NCI-H187 (cell line): ENCODE measurements at places on chromosomes 11 and 22.

GRCh38 chr11:125348674-125349309 lies 147.3 kb downstream of the FEZ1 start:
- DNase-seq, result no peak

DNA sequence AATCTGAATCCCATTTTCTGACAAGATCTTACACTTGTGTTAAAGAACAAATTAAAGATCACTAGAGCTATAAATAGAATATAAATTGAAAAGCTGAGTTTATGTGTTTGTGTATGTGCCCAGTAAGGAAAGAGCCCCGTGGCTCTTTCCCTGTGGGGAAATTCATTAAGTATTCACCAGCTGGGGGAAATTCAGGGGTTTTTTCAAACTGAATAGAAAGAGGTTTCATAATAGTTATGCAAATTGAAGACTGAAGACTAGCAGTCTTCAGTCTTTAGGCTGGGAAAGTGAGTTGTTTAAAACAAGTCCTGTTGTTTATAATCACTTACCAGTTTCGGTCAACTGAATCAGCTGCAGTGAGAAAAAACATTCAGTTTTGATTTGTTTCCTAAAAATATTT lies 11.3 kb upstream of the MS4A7 start:
- no peak for DNase-seq

- no peak for DNase-seq
Observed at GRCh38 chr11:70790671-70791300, 392.5 kb downstream of the CTTN start.

DNA sequence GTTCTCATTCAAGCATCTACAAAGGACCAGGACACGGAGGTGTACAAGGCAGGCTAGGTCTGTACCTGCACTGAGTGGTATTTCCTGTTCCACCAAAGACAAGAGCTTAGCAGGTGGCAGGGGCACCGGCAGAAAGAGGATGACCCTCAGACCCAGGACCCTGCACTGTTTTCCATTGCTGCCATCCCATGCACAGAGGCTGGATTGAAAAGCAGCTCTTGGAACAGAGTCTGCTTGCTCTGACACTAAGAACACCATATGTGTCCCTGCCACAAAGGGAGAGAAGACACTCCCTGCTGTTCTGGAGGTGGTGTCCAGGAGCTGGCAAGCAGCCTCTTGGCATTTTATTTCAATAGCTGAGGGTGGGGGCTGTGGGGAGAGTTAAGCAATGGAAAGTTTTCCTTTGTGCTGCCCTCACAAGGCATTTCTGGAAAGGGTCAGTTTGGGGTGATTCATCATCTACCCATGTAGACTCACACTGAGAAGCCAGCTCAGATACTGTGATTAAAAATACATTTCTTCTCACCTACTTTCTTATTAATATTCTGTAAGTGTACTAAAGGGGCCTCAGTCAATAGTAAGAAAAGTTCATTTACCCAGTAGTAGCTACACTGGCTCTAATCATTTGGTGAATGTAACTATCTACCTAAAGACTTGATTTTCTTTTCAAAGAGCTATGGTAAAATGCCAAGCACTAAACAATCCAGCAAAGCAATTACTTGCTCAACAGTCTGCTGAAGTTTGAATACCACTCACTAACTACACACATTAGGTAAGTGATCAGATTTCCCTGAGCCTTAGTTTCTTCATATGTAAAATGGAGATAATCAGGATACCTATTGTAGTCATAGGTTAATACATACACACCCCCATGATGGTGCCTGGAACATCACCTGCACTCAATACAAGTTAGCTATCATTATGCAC lies 55.2 kb downstream of the SLC1A2 start:
- no peak for DNase-seq

- no peak for DNase-seq
Observed at GRCh38 chr11:111937461-111937769, 272 bp downstream of the DIXDC1 start.

GRCh38 chr11:68038226-68038717 lies 553 bp upstream of the TCIRG1 start:
- DNase-seq, result no peak

DNA sequence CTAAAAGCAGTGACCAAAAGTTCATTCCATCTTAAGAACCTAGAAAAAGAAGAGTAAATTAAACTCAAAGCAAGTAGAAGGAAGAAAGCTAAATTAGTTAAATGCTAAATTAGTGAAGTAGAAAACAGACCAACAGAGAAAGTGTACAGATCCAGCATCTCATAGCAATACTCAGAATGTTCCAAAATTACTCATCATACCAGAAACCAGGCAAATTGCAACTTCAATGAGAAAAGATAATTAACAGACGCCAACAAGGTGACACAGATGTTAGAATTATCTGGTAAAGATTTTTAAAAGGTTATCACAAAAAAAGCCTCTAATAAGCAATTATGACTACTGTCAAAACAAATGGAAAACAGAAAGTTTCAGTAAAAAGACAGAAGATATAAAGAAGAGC lies 96.8 kb downstream of the ALX4 start:
- DNase-seq, result no peak

GRCh38 chr11:60984149-60984548 lies 12.7 kb downstream of the CD6 start:
- DNase-seq, result no peak

GRCh38 chr11:97428247-97428790 lies 1038.5 kb downstream of the JRKL start:
- DNase-seq, result no peak

DNA sequence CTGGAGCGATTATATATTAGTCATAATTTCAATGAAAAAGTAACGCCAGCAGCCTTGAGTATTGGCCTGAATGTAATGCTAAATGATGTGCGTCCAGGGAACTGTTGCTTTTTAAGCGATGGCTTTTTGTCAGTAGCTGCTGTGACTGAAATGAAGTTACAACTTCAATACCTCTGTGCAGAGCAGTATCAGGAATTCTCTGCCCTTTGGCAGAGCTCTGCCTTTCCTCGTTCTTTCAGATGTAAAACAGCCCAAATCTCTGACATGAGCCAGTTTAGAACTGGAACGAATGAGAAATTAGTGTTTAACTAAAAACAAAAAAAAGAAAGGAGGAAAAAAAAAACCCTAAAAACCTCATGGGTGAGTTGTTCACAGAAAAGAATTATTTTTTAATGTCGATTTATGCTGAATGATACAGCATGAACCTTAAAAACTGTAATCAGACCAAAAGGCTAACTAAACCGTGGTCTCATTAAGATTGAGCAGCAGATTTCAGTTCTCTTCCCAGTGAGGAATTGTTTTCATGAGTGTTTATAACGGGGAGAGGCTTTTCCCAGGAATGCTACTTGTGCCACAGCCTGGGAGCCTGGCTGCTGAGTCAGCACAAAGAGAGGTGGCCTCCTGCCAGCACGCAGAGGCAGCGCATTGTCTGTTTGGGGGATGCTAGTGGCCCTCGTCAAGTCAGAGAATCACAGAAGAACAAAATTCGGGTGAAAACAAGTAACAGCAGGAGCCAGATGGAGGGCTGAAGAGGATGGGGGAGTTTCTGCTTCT lies 146.2 kb upstream of the RASSF10 start:
- no peak for DNase-seq

DNA sequence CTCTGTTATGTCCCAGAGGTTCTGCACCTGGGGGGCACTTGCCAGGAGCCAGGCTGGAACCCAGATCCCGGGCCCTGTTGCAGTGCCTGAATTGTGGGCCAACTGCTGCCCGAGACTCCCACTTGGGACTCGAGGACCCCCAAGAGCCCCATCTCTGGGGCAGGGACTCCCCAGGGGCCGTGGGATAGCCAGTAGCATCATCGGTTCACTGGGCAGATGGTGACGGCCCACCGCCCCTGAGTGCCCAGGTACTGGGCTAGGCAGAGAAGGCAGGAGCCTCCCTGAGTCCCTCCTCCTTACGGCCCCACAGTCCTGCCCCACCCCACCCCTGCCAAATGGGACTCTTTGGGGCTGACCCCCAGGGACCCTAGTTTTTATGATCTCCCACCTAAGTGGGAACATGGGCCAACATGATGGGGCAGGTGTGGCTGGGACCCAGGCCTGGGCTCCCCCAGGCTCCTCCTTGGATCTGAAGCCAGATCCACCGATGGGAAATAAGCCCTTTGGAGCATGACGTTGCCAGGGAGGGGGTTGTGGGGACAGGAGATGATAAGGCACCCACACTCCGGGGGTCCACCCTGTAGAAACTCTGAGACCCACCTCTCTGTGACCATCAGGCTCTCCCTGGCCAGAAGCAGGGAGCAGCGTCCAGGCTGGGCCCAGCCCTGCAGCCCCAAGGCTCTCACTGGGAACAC lies 94.5 kb upstream of the FGF3 start:
- DNase-seq, result no peak

GRCh38 chr22:40951795-40952605 lies 822 bp downstream of the RBX1 start:
- no peak for DNase-seq

GRCh38 chr11:63007920-63008319 lies 7.7 kb downstream of the SLC22A8 start:
- DNase-seq, result no peak

DNA sequence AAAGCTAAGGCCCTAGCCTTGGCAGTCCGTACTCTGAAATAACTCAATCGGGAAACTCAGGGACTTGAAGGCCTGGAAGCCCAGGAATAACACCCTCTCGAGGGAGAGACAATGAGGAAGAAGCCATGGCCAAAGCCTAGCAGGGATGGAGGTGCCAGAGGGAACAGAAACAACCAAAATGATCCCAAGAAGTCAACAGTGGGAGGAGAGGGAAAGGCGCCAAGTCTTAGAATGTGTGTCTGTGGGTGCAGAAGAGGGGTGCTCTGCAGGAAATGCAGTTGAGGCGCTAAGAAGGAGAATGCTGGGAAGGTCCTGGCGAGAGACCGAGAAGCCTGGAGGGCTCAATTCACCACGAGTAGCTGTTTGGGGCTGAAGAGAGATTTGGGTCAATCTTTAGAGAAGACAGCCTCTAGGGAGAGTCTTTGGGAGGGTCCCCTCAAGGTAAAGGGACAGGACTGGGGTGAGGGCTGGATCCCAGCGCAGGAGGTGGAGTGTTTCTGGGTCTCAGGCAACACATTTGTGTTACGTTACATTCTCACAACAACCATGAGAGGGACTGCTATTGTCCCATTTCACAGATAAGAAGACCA lies 760 bp upstream of the MAPK8IP1 start:
- DNase-seq, result no peak

GRCh38 chr11:122796128-122796717 lies 42.1 kb upstream of the CRTAM start:
- DNase-seq, result no peak

GRCh38 chr22:22764085-22764484 lies 119.7 kb downstream of the GGTLC2 start:
- DNase-seq, result no peak

- no peak for DNase-seq
Observed at GRCh38 chr11:86234831-86235461, 9.6 kb upstream of the EED start.

GRCh38 chr11:101726988-101727387 lies 143.2 kb upstream of the TRPC6 start:
- no peak for DNase-seq

DNA sequence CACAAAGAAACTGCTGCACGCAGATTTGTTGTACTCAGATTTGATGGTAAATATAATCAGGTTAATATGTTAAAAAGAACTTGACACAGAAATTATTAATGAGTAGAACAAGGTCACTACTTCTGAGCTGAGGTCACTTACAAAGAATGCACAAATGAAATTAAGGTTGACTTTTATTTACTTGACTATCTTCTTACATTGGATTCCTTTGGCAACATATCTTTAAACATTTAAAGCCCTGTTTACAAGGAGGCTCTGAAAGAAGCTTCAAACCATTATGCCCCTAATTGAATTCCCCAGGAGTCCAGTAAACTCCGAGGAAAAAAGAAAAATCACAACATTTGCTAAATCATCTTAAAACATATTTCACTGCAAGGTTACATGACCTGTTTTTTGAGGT lies 245.5 kb downstream of the SOX6 start:
- no peak for DNase-seq

GRCh38 chr11:9169595-9170295 lies 78.3 kb upstream of the SCUBE2 start:
- no peak for DNase-seq

DNA sequence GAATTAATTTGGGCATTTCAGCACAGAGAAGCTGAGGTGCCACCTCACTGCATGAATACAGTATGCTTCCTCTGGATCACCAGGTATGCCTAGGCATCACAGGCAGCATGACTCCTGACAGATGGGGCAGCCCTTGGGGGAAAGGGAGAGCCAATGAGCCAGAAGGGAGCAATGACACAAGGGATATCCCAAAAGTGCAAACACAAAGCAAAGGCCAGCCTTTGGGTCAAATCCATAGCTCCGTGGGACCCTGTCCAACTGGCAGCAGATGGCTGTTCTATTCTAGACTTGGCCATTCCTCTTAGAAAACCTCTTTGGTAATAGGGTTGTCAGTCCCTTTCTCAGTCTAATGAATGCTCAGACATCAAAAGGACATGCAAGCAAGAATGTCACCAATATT lies 73.3 kb downstream of the SERGEF start:
- DNase-seq, result no peak

DNA sequence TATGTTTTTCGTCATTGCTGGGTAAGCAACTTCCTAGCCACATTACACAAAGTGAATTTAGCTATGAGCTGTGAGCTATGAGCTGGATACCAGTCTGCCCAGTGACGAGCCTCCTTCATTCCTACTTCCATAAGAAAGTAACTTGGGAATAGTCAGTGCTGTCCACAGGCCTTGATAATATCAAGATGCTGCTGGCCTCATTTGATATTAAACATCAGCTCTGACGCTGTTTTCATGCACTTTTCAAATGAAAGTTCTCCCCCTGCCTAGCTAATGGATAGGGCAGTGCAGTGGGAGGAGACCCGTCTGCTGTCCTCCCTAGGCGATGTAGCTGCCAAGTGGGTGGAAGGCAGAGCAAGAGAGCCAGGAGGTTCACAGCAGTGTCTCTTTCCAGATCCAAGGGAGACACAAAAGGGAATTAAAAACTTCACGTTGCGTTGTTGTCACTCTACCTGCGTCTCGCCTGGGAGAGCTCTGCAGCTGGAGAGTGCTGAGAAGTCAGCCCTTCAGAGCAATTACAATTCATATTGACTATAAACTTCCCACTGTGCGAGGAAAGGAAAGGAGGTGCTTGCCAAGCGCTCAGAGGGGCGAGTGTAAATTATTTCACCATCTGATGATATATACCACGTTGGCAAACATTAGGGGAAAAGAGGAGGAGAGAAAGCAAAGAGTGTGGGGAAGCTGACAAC lies 861.4 kb downstream of the NTM start:
- no peak for DNase-seq

GRCh38 chr11:47411884-47412746 lies 3.7 kb downstream of the SLC39A13 start:
- no peak for DNase-seq

- no peak for DNase-seq
Observed at GRCh38 chr11:123590296-123590912, 64.0 kb downstream of the SCN3B start.

- DNase-seq, result no peak
Observed at GRCh38 chr22:50486561-50487289, at the start of gene MIOX. Gene MIOX (plus strand): TSS chr22:50486859. CDS start chr22:50486898, 39 bp downstream.

- DNase-seq, result no peak
Observed at GRCh38 chr11:67374571-67375281, 1.3 kb upstream of the CLCF1 start.

- no peak for DNase-seq
Observed at GRCh38 chr11:57054817-57055216, 66.1 kb downstream of the OR5AK2 start.

GRCh38 chr22:44755417-44755816 lies 3.0 kb downstream of the ARHGAP8 start:
- no peak for DNase-seq
